ENCODE measurements at places on chromosomes 2 and 18.

- no peak for DNase-seq
Observed at GRCh38 chr18:23650968-23651927, 11.5 kb downstream of the ANKRD29 start.

GRCh38 chr18:65988386-65988785 lies 237.6 kb downstream of the CDH7 start:
- DNase-seq = no peak

GRCh38 chr2:203543898-203544328 lies 8.8 kb upstream of the RAPH1 start:
- DNase-seq = no peak

- DNase-seq = no peak
Observed at GRCh38 chr2:127086990-127087790, 19.8 kb downstream of the BIN1 start.

Measured in NCI-H1694 treated with DMSO at 0.1 percent for 48 hours (cell line).